Stimulated activated CD4-positive, alpha-beta T cell treated with anti-CD3 and anti-CD28 coated beads, Interleukin-1b, Interleukin-23, amount 100 ng/mL, for 4 hours (primary cell): ENCODE measurements at places on chromosomes 5 and 9.

DNA sequence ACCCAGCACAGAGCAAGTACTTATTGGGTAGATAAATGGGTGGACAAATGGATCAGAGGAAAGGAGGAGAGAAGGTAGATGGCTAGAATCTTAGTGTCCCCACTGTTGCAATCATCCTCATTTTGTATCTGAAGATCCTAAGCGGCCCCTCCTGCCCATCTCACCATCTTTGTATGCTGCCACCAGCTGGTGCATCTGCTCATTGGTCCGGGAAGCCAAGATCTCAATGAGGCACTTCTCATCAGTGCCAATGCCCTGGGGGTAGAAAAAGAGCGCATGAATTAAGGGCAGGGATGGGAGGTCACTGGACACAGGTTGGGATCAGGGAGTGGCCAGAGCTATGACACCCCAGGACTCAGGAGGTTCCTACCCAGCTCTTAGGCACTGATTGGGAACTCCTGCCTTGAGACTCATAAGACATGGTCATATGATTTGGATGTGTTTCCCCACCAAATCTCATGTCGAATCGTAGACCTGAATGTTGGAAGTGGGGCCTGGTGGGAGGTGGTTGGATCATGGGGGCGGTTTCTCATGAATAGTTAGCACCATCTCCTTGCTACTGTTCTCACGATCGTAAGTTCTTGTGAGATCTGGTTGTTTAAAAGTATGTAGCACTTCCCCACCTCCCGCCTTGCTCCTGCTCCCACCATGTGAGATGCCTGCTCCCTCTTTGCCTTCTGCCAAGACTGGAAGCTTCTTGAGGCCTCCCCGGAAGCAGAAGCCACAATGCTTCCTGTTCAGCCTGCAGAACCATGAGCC is 20.3 kb downstream of the ANXA6 start:
- no peak for DNase-seq

DNA sequence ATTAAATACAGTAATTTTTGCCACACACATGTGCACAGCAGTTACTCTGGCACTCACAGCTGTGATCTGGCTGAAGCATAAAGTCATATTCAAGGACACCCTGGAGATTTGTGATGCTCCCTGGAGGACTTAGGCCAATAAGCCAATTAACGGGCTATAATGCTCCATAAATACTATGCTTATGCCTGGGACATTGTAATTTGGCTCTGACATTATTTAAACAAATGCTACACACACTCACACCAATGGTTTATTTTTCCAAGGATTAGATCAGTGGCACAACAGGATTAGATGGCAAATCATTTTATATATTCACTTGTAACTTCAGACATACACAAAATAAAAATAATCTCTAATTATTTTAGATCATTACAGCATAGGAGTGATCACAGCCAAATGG is 111.2 kb downstream of the LMNB1 start:
- DNase-seq, result no peak

DNA sequence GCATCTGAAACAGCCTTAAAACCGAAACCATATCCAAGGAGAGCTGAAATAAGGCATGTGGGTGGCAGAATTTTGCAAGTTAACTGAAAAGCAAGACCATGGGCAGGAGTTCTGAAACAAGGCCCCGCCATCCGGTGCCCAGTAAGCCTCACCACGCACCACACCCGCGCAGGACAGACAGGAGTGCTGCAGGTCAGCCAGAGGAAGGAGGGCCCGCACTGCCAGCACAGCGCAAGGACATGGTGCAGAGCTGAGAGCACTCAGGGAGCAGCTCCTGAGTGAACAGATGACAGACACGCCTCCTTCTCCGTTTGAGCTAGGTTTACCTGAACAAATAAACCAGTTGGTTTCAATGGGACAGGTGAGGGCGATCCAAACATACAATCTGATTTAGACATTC is 16.5 kb upstream of the ISCA1 start:
- DNase-seq, result no peak

DNA sequence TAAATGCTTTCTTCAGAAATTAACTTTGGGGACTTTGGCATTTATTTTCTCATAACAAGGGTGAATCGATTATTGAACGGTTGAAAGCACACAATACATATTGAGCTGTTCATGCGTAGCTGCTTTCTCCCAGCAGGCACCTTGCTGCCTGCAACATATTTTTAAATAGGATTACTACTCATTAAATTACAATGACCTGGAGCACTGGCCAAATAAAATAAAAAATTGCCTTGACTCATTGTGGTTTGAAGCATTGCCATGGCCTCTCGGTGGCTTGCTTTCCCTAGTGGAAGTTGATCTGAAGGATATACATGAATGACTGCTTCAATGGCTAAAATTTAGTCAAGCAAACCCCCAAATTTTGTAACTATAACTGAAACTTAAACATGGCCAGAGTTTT is 181.6 kb upstream of the NUDT12 start:
- DNase-seq, result no peak

- DNase-seq, result no peak
Measured at GRCh38 chr5:66436721-66437120, 159.5 kb upstream of the MAST4 start.

- DNase-seq, result no peak
Measured at GRCh38 chr5:75048457-75048953, 3.9 kb downstream of the GCNT4 start.

DNA sequence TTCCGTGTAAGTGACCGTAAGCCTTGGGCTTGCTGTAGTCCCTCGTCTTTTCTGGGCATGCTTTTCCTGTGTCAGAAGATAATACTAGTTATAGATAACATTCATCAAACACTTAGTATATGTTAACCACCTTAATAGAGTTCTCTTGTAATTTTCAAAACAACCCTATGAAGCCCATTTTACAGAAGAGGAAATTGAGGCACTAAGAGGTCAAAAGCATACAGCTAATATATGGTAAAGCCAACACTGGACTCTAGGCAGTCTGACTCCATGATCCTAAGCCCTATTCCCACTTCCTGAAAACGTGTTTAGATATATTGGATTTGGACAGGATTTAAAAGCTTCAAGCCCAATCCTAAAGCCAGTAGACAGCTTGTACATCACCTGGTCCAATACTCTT is 153.8 kb downstream of the CEP120 start:
- DNase-seq, result no peak

GRCh38 chr9:85020791-85021190 is 351.3 kb downstream of the NTRK2 start:
- no peak for DNase-seq

DNA sequence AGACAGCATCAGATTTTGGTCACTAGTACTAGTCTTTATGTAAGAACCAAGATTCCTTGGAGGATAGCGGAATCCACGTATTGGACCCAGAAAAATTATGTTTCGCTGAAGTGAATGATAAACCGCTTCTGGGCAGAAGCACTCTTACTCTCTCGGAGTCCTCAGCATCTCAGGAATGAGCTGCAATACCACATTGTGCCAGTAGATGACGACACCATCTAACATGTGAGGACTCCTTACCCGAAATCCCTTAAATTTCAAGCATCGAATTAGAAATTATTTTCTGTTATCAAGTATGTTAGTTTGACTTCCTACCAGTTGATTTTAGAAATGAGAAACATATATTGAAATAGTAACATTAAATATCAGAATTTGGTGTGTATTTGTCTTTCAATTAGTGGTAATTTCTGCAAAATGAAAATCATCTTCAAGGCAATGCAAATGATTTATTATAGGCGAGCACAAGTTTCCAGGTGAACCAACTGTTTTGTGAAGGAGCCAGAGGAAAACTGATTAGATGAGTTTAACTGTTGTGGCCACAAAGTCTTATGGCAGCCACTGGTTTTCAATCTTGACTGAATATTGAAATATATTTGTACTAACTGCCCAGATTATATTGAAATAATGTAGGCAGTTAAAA is 66.0 kb upstream of the CAMK4 start:
- peak; percentile 51 for DNase-seq
